ENCODE measurements at places on chromosomes 4 and X. TPM values are rescaled to one million over a fixed set of nuclear protein-coding genes. Genes with fewer than 3 reads are reported as not detected.
A peak's percentile ranks its signal among the peaks of the same experiment; 100 is the strongest.

The HPSE gene
- polyA plus RNA-seq, result 1.7 TPM

The FDCSP gene
- not detected for polyA plus RNA-seq

GRCh38 chrX:46707274-46707965 lies 51.5 kb downstream of the SLC9A7 start:
- no peak for DNase-seq

The RRH gene
- 0.77 TPM for polyA plus RNA-seq

The PROM1 gene
- 18.5 TPM for polyA plus RNA-seq

- peak; percentile 24 for DNase-seq
Observed at GRCh38 chr4:82017680-82018079, 356.1 kb downstream of the HNRNPD start.

DNA sequence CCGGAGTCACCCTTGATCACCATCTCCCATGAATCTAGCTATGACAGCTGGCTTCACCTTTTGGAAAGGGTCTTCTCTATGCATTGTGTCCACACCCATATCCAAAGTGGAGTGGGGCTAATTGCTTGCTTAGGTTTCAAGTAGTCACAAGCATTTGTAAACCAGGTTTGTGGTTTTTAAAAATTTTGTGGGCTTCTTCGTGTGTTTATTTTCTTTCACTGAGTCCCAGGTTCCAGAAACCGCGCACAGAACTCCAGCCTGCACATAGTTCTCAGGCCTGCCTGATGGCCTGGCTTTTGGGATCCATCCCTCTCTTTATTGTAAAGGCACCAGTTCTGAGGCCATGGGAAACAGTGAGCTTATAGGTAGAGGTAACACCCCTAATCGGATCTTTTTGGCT lies 70.2 kb upstream of the TLR3 start:
- DNase-seq, result no peak

DNA sequence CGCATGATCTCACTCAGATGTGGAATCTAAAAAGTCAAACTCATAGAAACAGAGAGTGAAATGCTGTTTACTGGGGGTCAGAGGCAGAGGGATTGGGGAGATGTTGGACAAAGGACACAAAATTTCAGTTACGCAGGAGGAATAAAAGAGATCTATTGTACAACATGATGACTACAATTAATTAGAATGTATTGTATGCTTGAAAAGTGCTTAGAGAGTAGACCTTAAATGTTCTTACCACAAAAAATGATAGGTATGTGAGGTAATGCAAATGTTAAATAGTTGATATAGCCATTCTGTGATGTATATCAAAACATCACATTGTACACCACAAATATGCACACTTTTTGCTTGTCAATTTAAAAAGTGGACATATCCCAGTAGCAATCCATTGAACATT lies 36.1 kb upstream of the PHKA2 start:
- DNase-seq, result no peak

The GAGE13 gene
- polyA plus RNA-seq, result not detected

DNA sequence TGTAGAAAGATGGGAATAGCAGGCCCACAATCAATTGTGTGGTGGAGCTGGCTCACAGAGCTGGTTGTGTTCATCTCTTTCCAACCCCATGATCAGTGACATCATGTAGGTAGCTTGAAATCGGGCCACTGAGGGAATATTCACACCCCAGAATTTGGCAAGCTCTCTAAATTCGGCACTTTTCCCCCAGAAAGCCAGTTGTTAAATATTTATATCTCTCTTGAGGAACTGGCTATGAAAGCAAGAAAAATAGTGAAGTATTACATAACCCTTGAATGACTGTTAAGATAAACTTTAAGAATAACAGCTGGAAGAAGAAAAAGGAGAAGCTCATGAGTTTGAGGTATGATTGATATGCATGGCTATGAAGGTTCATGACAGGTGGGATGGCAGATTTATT lies 38.9 kb downstream of the GPRIN3 start:
- DNase-seq, result no peak

The SMIM10 gene
- polyA plus RNA-seq, result 8.4 TPM

- no peak for DNase-seq
Observed at GRCh38 chr4:22802876-22803275, 110.1 kb downstream of the GBA3 start.

- DNase-seq, result no peak
Observed at GRCh38 chrX:40733706-40734105, 1.6 kb downstream of the MED14 start.

The BANK1 gene
- 2.6 TPM for polyA plus RNA-seq

- DNase-seq, result no peak
Observed at GRCh38 chr4:188778905-188779304, 639.7 kb downstream of the TRIML1 start.

DNA sequence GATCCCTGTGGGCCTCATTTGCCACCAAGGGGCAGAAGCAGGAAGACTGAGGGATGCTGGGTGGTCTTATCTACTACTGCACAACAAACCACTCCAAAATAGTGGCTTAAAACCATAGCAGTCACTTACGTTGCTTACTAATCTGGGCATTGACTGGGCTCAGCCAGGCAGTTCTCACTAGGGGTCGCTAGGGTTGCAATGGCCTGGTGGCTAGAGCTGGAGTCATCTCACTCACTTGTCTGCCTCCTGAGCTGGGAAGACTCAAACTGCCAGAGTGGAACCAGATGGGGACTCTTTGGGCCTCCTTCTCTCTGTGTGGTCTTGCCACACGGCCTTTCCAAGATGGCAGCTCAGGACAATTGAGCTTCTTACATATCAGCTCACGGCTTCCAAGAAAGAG lies 216.3 kb upstream of the BCOR start:
- DNase-seq, result no peak

The ARHGEF38 gene
- 11.1 TPM for polyA plus RNA-seq

DNA sequence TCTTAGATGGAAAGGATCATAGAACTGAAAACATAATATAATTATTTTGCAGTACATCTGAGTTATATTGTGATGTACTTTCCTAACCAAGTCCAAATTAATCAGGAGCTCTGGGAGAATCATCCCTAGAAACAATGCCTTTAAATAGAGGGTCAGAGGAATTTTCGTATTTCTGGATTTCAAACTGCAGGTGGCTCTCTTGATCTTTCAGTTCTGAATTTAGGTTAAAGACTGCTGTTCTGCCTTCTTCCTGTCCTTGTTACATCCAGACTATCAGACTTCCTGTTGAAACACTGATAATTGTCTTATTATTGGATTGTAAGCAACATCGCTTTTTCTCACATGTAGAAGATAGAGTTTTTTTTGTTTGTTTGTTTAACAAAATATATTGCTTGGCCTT lies 142.7 kb downstream of the RPA4 start:
- DNase-seq, result no peak

DNA sequence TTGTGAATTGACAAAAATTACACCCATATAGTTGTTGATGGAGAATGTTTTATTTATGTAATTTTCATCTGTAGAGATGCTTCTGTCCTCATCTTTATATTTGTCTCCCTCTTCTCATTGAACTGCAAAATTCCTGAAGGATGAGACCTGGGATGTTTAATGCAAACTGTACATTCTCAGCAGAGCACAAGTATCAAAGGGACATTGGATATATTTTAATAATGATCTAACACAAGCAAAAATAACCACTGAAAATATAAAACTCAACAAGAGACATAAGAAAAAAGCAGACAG lies 28.6 kb downstream of the UGDH start:
- no peak for DNase-seq

DNA sequence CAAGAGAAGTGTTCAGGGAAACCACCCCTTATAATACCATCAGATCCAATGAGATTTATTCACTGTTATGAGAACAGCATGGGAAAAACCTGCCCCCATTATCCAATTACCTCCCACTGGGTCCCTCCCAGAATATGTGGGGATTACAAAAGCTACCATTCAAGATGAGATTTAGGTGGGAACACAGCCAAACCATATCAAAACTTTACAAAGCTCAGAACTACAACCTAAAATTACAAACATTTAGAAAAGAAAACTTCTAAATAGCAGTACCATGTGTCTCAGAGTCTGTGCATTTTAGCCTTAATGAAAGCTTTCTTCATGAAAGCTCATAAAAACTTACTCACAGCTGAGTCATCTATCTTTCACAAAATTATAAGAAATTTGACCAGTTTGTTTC lies 1442.8 kb upstream of the PCDH7 start:
- no peak for DNase-seq

DNA sequence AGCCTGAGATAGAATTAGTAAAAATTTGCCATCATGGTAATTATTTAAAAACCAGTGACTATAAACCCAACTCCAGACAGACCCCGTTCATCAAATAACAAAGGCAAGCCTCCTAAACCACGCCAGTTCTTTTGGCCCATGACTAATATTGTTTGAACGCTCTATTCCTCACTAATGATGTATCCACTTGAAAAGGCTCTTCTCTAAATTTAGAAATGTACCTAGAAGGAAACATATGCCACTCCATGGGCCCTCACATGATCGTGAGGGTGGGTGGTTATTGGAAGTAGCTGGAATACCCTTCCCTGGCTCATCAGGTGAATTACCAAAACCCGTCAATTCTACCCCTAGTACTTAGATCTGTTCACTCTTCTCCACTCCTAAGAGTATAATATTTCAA lies 249.2 kb downstream of the COL25A1 start:
- DNase-seq, result no peak

DNA sequence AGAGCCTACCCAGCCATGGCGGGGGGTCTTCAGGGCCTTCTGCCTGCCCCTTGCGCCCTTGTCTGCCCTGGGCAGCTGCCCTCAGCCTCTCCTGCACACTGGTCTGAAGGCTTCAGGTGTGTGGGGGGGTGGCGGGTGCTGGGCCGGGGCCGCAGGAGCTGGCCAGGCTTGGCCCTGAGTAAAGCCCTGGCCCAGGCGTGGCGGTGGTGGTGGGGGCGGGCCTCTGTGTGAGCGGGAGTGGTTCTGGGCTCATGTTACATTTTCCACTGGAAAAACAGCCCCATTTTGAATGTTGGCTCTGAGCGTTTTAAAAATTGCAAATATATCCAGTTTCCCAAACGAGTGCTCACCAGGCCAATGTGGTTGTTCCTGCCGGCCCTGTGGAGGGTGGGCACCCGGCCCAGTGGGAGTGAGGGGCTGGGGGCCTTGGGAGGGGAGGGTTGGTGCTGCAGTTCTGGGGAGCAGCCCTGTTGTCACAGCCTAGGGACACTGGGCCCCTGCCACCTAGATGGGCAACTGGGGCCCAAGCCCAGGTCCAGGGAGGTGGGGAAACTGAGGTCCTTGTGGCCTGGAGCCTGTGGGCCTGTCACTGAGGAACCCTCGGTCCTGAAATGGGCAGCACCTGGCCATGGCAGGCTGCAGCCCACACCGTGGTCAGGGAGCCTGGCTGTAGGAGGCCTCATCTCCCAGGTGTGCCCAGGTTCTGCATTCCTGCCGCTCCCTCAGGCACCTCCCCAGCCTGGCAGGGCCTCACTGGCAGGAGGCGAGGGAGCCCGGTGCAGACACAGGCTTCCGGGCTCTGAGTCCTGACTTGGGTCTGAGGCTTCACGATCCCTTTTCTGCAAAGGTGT lies 28.3 kb downstream of the FGFRL1 start:
- DNase-seq, result peak; percentile 53

DNA sequence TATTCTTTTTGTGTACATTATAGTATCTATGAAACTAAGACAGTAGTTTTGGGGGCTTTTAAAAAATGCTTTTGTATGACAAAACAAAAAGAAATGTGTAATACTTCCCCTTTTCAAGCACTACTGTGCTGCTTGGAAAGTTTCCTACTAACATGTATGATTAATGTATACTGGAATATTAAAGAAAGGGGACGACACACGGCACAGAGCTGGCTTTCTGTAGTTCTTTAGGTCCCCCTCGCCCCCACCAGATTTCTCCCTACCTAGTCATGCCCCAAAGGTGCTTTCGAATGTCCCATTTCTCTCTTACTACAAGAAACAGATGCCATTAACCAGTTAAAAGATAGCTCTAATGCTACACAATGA lies 1.6 kb upstream of the AP1S2 start:
- DNase-seq, result no peak

- DNase-seq, result no peak
Observed at GRCh38 chr4:99669084-99669483, 11.5 kb upstream of the C4orf54 start.
